SHP77 treated with DMSO at 0.1 percent for 48 hours (cell line): ENCODE measurements at places on chromosomes 2 and 18.

GRCh38 chr2:229434187-229434586 is 163.1 kb upstream of the PID1 start:
- no peak for DNase-seq

DNA sequence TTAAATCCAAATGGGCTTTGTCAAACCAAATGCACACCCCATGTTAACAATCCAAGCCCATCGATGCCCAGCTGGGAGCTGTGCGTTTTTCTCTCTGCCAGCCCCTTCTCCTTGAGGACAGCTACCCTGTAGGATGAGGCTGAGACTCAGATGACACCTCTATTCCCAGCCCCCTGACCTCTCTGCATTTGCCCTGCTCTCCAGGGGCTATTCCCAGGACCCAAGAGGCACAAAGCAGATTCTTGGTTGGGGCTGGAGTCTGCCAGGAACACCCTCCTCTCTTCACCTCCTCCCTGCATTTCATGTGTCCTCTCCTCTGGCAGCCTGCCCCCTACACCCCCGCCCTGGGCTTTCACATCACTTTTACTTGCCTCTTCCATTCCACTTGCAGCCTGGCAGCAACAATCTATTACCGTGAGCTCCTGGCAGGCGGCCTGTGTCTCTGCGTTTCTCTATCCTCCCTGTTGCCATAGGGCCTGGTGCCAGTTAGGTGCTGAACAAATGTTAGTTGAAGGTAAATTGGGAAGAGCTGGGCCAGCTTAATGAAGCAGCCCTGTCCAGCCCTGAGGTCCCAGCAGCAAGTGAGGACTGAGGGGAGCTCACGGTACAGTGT is 51.8 kb downstream of the ADD2 start:
- DNase-seq = no peak

DNA sequence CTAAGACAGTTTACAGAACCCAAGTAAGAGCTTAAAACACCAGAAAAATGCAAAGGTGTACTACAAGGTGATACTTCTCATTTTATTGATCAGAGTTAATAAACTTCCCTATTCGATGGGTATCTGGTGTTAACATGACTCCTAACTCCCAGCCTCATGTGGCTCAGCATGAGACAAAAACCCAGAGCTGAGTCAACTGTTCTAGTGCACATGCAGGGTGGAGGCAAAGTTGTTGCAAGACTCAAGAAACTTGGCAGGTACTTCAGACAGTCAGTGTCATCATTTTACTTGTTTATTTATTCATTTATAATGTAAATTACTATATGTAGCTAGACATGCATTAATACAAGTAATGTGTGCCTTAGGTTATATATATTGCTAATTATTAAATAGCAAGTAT is 216.6 kb upstream of the DSEL start:
- DNase-seq = no peak

GRCh38 chr2:105411720-105412407 is 13.0 kb upstream of the FHL2 start:
- no peak for DNase-seq

- no peak for DNase-seq
Observed at GRCh38 chr18:52152036-52152435, 188.0 kb upstream of the DCC start.

DNA sequence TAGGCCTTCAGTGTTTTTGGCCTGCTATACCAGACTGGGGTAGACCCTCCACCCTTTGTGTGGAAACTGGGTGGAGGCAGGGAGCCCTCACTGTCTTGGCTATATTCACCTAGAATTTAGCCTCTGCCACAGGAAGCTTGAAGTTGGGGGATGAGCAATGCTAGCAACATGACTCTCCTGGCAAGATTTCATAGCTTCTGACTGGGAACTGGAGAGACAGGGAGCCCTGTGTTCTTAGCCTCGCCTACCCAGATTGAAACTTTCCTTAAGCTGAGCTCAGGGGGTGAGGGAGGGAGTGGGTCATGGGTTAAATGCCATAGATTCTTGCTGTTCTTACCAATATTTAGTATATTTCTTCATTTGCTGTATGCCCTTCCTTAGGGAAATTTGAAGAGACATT is 46.8 kb upstream of the FAM98A start:
- DNase-seq = no peak

GRCh38 chr2:20663196-20664070 is 3.5 kb upstream of the GDF7 start:
- no peak for DNase-seq

GRCh38 chr2:159614534-159615366 is 1.6 kb downstream of the BAZ2B start:
- peak; percentile 27 for DNase-seq

GRCh38 chr2:207071820-207072219 is 93.9 kb downstream of the KLF7 start:
- DNase-seq = no peak

DNA sequence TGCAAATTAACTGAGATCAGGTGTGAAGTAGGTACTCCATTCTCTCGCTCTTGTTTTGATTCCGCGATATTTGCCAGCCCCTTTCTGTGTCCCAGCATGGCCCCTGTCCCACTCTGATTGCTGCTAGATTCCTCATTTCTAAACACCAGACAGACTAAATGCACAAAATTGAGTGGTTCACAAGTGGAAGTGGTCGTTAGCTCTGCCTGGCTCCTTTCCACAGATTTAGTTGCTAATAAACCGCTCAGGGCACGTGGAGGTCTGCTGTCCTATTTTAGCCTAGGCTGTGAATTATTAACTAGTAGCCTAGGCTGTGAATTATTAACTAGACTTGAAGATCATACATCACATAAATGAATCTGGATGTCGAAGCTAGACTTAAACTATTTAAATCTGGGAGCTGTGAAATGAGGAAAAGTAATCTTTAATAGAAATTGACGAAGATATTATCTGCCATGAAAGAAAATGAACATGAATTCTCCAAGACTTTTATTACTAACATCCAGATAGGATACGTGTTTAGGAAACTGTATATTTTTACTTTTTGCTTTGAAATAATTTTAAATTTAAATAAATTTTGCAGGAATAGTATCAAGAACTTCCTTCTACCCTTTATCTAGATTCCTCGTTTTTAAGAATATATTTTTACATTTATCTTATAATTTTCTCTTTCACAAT is 3.7 kb downstream of the IL1RL2 start:
- DNase-seq = no peak

DNA sequence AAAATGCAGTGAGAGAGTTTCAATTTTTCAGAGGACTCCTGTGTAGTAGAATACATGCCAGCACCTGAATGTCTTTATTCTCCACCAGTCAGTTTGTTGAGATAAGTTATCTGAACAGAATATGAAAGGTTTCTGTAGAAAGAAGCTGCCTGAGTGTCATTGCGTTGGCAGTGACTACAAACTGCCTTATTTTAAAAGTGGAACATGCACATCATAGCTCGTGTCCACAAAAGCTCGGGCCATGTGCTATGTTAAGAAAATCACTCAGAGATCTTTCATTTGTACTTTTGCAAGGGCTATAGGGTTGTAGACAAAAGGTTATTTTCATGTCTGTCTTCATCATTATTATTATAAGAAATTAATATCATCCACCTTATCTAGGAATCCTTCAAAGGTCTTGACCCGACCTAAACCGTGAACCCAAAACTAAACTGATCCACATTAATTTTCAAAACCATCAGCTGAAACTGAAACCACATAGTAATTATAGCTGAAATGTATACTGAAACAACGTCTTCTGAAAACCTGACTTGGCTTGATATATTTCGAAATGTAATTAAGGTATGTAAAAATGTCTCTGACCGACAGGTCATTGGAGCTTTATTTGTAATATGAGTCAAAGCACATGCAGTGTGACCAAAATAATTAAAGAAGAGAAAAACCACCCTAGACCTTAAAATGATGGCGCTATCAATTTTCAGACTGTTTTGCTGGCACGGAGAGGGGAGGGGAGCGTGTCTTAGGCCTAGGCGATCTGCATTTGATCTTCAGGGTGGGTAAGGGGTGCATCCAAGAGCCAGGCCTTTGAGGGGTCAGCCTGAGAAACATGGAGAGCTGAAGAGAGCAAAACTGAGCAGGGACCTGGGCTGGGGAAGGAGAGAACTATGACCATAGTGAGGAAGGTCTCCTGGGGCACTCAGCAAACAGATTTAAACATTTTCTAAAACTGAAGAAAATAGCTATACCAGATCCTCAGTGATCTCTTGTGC is 232.1 kb downstream of the SOX11 start:
- no peak for DNase-seq
